H9 (cell line): ENCODE measurements at places on chromosomes 13 and 19.

DNA sequence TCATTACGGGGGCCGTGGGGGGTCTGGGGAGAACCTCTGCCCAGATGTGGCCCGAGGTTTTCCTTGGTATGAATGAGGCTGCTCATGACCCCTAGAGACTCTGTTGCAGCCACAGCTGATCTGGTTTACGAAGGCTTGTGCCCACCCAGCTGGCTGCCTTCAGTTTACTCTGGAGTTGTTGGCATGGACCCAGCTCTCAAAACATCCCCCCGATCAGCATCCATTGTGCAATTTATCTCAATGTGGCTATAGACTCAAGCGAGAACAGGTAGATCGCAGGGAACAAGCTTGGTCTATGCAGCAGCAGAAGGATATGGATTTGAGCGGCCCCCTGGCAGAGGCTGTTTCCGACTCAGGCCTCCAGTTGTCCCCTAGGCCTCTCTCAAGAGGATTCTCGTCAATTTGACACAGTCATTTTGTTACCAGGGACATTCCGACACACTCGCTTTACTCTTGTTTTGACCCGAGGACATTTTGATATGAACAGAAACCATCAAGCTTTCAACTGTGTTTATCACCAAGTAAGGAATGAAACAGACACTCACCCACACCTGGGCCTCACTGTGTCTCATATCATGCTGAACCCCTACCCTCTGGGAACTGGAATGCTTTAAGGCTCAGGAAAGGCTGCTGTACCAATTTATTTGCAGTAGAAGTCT, 161.5 kb downstream of the KATNAL1 start:
- DNase-seq: no peak

DNA sequence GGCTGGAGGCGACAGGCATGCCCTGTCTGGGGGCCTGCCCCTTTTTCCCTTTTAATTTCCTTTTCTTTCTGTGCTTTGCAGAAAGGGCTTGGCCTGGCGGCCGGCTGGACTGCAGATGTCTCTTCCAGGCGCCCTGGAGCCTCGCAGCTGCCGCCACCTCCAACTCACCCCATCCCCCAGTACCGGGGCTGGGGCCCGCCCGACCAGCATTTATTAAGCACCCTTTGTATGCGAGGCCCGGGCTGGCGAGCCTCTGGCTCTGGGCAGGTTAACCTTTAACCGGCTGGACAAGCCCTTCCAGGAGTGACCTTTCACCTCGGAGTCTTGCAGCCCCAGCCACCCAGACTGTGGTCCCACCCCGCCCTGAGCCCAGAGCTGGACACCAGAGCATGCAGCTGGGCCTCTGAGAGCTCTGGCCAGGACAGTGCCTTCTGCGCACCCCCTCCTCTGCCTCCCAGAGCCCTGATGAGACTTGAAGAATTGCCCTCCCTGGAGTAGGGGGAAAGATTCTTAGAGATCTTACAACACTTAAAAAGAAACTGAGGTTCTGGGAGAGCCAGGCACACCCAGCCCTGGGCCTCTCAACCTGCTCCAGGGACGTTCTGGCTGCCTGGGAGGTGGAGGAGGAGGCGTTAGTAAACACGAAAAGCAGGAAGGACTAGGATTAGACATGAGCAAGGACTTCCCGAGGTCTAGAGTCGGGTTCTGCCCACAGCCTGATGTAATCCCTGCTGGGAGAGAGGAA, 1.1 kb upstream of the NR2F6 start:
- DNase-seq: no peak

DNA sequence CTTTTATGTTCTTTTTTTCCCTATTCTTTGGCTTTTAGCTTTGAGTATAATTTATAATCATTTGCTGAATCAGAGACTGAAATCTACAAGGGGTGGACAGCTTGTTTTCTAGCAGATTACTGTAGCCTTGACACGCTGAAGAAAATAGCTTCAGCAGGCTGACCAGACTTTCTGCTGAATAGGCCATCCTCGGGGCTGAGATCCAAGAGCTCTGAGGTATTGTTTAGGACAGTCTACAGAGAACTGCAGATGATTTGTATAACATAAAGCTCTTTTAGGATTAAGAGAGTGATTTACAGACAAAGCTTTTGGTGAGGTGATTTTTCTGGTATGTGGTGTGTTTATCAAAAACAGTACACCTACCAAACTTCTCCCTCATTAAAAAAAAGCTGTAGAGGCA, 16.8 kb downstream of the POLR1D start:
- no peak for DNase-seq

- peak; percentile 89 for DNase-seq
Measured at GRCh38 chr19:7340959-7341837, 7.5 kb upstream of the ARHGEF18 start.

DNA sequence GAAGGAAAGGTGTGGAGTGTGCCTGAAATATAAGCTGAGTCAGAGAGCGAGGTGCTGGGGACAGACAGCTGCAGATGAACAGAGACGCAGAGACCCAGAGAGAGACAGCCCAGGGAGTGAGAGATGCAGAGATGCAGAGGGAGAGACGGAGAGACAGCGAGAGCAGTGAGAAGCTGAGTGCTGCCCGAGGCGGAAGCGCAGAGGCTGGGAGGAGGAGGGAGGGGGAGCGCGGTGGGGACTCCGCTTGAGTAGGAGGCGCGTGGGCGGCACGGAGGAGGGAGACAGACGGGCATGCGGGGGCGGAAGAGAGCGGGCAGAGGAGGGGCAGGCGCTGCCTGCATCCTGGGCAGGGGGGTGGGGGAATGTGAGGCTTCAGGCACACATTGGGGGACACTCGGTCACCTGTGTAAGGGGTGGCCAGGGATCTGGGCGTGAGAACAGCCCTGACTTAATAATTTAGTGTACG, 25.7 kb downstream of the SLC8A2 start:
- peak; percentile 75 for DNase-seq

- no peak for DNase-seq
Measured at GRCh38 chr13:43516401-43516833, 270.4 kb downstream of the ENOX1 start.

GRCh38 chr13:29543230-29544215, 52.0 kb downstream of the SLC7A1 start:
- peak; percentile 47 for DNase-seq

- DNase-seq: peak; percentile 85
Measured at GRCh38 chr13:52851137-52851962, 2.9 kb upstream of the PCDH8 start.

DNA sequence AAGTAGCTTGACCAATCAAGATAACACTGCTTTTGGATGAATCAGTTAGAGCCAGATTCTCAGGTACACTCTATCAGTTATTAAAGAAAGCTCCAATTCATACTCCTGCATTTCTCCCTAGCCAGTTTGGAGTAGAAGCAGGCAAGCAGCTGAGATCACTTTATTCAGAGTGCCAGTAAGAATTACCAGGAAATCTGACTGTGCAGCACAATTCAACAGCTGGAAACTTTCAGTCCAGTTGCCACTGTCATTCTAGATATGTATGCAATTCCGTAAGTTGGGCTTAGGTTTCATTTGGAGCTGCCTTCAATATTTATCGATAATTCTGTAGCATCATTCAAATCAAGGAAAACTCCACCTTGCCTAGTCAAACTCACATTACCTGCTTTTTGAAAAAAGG, 2625.6 kb upstream of the PCDH20 start:
- DNase-seq: no peak

DNA sequence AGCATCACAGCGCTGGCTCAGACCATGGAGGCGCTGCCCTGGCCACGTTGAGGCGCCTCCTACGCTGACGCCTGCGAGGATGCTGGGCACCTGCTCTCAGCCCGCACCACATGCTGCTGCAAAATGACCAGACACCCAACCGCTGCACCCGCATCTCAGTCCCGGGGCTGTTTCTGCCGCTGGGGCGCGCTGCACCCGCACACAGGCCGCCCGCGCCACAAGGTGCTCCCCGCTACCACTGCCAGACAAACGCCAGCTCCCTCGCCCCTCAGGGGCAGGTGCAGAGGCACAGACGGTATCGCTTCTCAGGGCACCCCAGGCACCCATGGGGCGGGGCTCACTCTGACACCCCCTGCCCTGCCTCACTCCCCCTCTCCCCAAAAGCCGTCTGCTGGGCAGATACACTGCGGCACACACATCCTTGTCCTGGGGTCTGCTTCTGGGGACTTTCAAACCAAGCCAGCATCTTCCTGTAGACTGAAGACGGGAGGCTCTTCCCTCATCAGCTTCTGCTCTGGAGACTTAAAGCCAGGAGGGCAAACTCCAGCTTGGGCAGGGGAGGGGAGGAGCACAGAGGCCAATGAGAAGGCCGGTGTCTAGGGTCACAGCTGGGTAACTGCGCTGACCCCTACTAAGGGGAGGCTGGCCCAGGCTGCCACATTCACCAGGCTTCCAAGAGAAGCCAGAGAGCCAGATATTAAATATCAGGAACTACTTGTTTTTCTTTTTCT, 16.3 kb downstream of the CHERP start:
- DNase-seq: no peak

- no peak for DNase-seq
Measured at GRCh38 chr19:45124021-45124420, 31.0 kb downstream of the PPP1R37 start.

DNA sequence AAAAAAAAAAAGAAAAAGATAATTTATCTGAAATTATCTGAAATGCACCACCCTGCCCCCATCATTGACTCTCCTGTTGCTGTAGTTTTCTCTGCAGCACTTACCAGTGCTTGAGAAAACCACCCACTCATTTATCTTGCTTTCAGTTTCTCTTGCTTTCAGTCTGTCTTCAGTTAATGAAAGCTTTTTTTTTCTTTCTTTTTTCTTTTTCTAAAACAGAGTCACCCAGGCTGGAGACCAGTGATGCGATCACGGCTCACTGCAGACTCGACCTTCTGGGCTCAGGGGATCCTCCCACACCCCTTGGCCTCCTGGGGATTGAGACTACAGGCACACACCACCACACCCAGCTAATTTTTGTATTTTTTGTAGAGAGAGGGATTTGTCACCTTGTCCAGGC, 4.3 kb upstream of the ACP5 start:
- no peak for DNase-seq

DNA sequence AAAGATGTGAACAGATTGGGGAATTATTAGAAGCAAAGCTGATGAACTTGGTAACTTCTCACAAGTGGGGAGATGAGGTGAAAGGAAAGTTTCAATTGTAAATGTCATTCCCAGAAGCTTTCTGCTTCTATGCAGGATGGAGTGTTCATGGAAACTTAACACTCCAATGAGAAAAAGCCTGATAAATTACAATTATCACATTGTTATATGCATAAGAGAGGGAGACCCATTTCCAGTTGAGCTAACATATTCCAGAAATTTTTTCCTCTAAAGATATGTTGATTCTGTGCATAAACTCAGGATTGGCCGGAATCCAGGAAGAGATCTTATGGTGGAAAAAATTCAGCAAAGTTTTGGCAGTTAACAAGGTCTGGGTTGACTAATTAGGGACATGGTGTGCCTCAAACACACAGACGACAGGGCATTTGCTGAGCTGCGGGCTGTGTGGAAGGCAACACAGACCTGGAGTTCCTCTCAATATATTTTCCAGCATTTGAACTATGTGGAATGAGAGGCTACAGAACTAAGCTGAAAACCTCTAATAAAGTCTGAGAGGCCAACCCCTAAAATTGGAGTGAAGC, 64.9 kb upstream of the FGF14 start:
- DNase-seq: no peak

GRCh38 chr13:113109151-113110047, 3.8 kb downstream of the F7 start:
- peak; percentile 53 for DNase-seq

DNA sequence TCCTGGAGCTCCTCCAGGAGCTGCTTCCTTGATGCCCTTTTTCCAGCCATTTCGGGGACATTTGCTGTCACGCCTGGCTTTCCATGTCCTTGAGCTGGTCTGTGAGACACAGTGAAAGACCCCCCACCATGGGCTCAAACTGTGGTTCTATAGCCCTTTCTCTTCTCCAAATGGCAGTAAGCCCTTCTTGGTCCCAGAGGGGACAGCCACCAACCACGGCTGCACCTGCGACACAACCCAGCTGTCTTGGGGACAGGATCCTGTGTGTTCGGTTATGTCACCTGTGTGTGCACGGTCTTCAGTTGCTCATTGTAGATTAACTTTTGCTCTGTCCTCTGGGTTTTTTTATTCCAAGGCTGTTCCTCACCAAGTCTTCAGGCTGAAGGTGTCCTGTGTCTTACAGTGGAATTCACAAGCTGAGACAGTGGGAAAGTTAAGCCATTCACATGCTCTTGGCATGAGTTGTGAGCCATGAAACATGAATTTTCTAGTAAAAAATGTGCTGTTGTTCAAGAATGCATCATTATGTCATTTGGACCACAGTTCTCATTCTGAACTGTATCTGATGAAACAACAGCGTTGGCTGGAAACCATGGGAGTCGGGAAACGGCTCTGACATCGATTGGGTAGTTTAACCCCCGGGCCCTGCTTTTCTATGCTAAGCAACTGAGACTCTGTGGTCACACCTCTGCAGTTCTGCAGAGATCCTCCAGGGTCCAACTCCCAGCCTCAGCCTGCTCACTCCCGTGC, 129.5 kb upstream of the MCF2L start:
- no peak for DNase-seq

DNA sequence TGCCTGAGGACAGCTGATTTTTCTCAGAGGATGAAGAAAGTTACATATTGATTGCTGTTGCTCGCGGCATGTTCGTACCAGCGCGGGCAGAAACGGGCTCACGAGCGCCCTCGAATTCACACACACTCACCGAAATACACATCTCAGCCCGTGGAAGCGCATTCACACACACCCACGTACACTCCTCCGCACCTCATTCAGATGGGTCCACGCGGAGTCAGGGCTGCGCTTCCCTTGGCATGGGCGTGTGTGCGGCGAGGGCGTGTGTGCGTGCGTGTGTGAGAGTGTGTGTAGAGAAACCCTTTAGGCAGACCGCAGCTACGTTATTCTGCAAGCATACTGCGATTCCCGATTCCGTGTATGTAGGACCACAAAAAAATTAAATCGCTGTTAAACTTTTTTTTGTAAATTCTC, 2.1 kb upstream of the PCDH17 start:
- no peak for DNase-seq

- no peak for DNase-seq
Measured at GRCh38 chr13:77994166-77994565, 75.5 kb upstream of the EDNRB start.

DNA sequence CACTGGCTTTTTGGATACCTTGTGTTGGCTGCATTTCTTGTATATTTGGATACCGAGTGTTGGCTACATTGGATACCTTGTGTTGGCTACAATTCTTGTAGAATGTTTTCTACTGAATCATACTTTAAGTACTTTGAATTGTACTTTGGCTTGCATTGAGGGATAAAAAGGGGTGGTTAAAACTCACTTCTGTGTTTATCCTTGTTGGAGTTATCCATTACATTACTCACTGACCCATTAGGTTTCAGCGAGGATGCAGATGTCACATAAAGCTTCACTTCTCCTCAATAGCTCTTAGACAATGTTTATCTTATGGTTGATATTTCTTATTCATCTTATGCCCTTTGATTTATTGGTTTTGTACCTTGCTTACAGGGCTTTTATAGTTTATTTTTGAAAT, 43.1 kb downstream of the PDS5B start:
- DNase-seq: no peak
